ENCODE measurements at places on chromosomes 2 and 18.

DNA sequence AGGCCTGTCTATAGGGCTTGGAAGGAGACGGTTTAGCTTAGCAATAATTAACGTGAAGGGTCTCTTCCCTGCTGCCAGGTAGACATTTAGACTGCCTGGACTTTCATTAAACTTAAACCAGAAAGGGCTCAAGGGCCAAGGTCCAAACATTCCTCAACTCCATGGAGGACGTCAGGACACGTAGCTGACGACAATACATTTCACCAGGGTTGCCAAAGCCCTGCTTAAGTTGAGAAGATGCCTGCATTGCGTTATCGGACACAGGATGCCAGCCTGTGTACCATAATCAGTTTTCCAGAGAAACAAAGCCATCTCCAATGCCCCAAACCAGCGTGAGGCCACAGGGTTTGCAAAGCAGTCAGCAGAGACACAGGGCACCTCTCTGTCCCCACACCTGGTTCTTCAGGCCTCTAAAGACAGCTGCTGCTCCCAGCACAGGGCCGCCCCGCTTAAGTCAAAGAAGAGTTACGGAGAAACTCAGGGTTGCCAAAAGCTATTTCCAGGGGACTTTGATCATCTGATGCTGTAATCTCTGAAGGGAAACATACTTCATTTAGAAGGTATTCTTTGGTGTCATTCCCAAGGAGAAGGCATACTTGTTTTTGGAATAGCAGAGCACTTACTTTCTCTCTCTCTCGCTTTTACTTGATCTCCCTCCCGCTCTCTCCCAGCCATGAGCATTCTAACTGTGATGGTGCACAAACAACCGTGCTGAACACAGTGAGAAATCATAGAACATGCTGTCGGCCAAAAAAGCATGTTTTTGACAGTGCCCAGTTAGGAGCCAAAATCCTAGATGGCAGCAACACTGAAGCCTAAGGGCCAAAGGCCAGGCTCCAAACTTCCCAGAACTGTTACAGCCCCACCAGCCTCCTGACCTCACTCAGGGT, 46.0 kb downstream of the TTC32 start:
- DNase-seq: no peak

GRCh38 chr2:72778410-72778809, 47.4 kb downstream of the EXOC6B start:
- peak; percentile 48 for DNase-seq

DNA sequence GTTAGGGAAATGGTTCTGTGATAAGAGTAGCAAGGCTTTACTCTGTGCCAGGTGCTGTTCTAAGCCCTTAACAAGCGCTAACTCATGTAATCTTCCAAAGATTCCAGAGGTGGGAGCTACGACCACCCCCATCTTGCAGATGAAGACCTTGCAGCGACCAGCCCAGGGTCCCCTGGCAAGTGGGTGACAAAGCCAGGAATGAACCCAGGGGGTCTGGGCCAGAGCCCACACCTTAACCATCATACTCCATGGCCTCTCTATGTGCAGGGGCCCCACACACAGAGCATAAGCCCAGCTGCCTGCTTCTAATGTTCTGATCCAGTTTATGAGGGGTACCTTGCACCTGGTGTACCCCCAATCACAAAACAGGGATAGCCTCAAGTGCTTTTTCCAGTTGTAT, 105.3 kb downstream of the ZBTB7C start:
- DNase-seq: no peak

GRCh38 chr18:21853775-21854552, 113.4 kb downstream of the MIB1 start:
- no peak for DNase-seq

DNA sequence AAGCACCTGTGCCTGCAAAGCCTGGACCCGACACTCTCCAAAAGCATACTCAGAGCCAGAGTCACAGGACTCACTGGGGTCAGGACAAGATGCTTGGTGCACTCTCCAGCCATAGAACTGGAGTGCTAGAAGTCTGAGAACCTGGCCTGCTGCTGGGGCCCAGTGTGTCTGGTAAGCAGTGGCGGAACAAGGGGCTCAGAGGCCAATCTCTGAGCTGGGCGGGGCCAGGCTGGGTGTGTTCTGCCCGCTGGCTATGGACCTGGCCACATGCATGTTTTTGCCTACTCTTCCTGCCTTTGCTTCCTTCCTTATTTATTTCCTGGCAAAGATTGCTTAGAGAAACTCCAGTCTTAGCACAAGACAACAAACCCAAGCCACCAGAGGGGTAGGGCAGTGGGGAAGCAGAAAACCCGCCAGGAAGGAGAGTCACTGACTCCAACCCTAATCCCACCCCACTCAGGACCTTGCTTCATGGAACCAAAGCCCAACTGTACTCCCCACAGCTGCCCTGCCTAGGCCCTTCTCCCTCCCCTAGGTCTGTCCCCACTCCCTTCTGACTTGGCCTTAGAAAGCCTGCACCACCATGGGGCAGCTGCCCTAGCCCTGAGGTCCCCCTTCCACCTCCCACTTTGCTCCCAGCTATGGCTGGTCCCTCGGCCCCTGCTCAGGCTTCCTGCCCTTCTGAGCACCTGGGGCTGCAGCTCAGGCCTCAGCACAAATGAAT, 315.5 kb downstream of the CELF4 start:
- DNase-seq: no peak

All from EL (cell line).